ENCODE measurements at places on chromosomes 4 and X.

- no peak for DNase-seq
These were observed 177.1 kb downstream of the RBMX2 start for GRCh38 chrX:130578906-130579305.

GRCh38 chr4:3257556-3258482 is 8.9 kb downstream of the MSANTD1 start:
- DNase-seq: no peak

DNA sequence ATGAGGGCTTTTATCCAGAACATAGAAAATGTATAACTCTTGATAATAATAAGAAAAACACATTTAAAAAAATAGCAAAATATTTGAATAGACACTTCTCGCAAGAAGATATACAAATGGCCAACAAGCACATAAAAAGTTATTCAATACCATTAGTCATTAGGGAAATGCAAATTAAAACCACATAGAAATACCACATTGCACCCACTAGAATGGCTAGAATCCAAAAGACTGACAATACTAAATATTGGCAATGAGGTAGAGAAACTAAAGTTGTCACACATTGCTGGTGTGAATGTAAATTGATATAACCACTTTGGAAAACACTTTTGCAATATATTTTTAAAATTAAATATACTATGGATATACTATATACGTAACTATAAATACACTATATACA is 754.3 kb upstream of the MAGEB2 start:
- no peak for DNase-seq

- DNase-seq: no peak
These were observed 707.0 kb upstream of the GRID2 start for GRCh38 chr4:91596718-91597117.

Measured in NCI-H82 (cell line).